Tracheal epithelial cell (primary cell): ENCODE measurements at places on chromosomes 1 and 21. TPM values are rescaled to one million over a fixed set of nuclear protein-coding genes. Genes with fewer than 3 reads are reported as not detected.

The FCN3 gene
- 0.43 TPM in 1 of 2 replicates, not detected in the other for total RNA-seq

The HS2ST1 gene
- total RNA-seq = 9.9 and 23.7 TPM in 2 replicates

The ELAPOR1 gene
- under 0.01 and 0.24 TPM in 2 replicates for total RNA-seq

The FOXO6 gene
- not detected in 2 replicates for total RNA-seq

The ADAMTS5 gene
- under 0.01 and 1.4 TPM in 2 replicates for total RNA-seq

The NEK7 gene
- total RNA-seq = 56.1 and 60.0 TPM in 2 replicates

The CFAP74 gene
- total RNA-seq = not detected in 2 replicates

The ATP6V1G3 gene
- not detected in 2 replicates for total RNA-seq

The CYP4X1 gene
- 0.21 TPM in 1 of 2 replicates, not detected in the other for total RNA-seq

The GUCA2A gene
- total RNA-seq = not detected in 2 replicates

The CDC42BPA gene
- total RNA-seq = 22.9 and 23.0 TPM in 2 replicates

The TPTE gene
- not detected in 2 replicates for total RNA-seq

The NR1I3 gene
- not detected in 2 replicates for total RNA-seq

The SPRR1B gene
- 14.7 and 15.3 TPM in 2 replicates for total RNA-seq

The ZYG11A gene
- total RNA-seq = 0.48 TPM in 1 of 2 replicates, not detected in the other

The HSPB7 gene
- total RNA-seq = not detected in 2 replicates

The RPRD2 gene
- total RNA-seq = 5.5 and 7.5 TPM in 2 replicates

The ZBTB7B gene
- total RNA-seq = 50.4 and 64.4 TPM in 2 replicates

The ZBTB37 gene
- 2.9 and 3.4 TPM in 2 replicates for total RNA-seq

The MSH4 gene
- total RNA-seq = 0.21 and 0.24 TPM in 2 replicates

The ERICH3 gene
- total RNA-seq = under 0.01 TPM in 1 of 2 replicates, not detected in the other

The HMCN1 gene
- total RNA-seq = 0.85 and 1.9 TPM in 2 replicates

The ZNF648 gene
- under 0.01 TPM in 1 of 2 replicates, not detected in the other for total RNA-seq

The PBX1 gene
- total RNA-seq = 3.1 and 6.6 TPM in 2 replicates

The EXO1 gene
- total RNA-seq = 0.64 and 1.9 TPM in 2 replicates

The C1orf226 gene
- under 0.01 and 0.24 TPM in 2 replicates for total RNA-seq

The OR2L13 gene
- not detected in 2 replicates for total RNA-seq

The TNNT2 gene
- 0.48 and 1.3 TPM in 2 replicates for total RNA-seq

The ILDR2 gene
- 0.21 and 3.1 TPM in 2 replicates for total RNA-seq

The GBP2 gene
- 1.3 and 22.7 TPM in 2 replicates for total RNA-seq

The IFI44L gene
- 0.96 TPM in 1 of 2 replicates, not detected in the other for total RNA-seq

The C1orf141 gene
- total RNA-seq = not detected in 2 replicates

The ASCL5 gene
- total RNA-seq = 0.21 TPM in 1 of 2 replicates, not detected in the other

The ZNF326 gene
- 2.4 and 2.8 TPM in 2 replicates for total RNA-seq

The PLA2G2F gene
- 0.24 TPM in 1 of 2 replicates, not detected in the other for total RNA-seq

The GJC2 gene
- total RNA-seq = 1.7 TPM in 2 replicates

The C8B gene
- not detected in 2 replicates for total RNA-seq

The STPG1 gene
- 5.3 and 5.5 TPM in 2 replicates for total RNA-seq

The TMEM50A gene
- total RNA-seq = 78.0 and 95.2 TPM in 2 replicates

The CHODL gene
- total RNA-seq = 0.48 TPM in 1 of 2 replicates, not detected in the other

The ORC1 gene
- 0.64 and 0.96 TPM in 2 replicates for total RNA-seq

The LCE5A gene
- not detected in 2 replicates for total RNA-seq

The SORT1 gene
- total RNA-seq = 14.9 and 16.4 TPM in 2 replicates

The HSF2BP gene
- 5.1 and 16.6 TPM in 2 replicates for total RNA-seq

The FLVCR1 gene
- total RNA-seq = 10.9 and 12.0 TPM in 2 replicates

The IBA57 gene
- 3.9 and 7.0 TPM in 2 replicates for total RNA-seq

The PTGS2 gene
- total RNA-seq = 13.4 and 165 TPM in 2 replicates

The KRTAP26-1 gene
- total RNA-seq = not detected in 2 replicates

The CFHR3 gene
- not detected in 2 replicates for total RNA-seq

The CITED4 gene
- total RNA-seq = 24.3 and 43.1 TPM in 2 replicates

The RIPPLY3 gene
- 0.24 TPM in 1 of 2 replicates, not detected in the other for total RNA-seq

The CLDN19 gene
- total RNA-seq = not detected in 2 replicates

The FAAH gene
- total RNA-seq = 6.6 and 13.3 TPM in 2 replicates

The OVAAL gene
- not detected in 2 replicates for total RNA-seq

The REG4 gene
- not detected in 2 replicates for total RNA-seq

The MATN1 gene
- not detected in 2 replicates for total RNA-seq

The NTNG1 gene
- total RNA-seq = 3.6 and 6.3 TPM in 2 replicates

The SLC6A9 gene
- 11.9 and 14.7 TPM in 2 replicates for total RNA-seq

The PRELP gene
- not detected in 2 replicates for total RNA-seq

The LRRC71 gene
- total RNA-seq = not detected in 2 replicates
